ENCODE measurements at places on chromosomes 7 and 10. TPM values are rescaled to one million over a fixed set of nuclear protein-coding genes. Genes with fewer than 3 reads are reported as not detected.
A peak's percentile ranks its signal among the peaks of the same experiment; 100 is the strongest.

- DNase-seq, result no peak
Observed at GRCh38 chr10:88239212-88239611, 343.9 kb downstream of the RNLS start.

- no peak for DNase-seq
Observed at GRCh38 chr10:61456095-61456789, 3.1 kb upstream of the TMEM26 start.

GRCh38 chr7:44391746-44392617 is 66.6 kb upstream of the CAMK2B start:
- no peak for DNase-seq

GRCh38 chr10:59752278-59752940 is 846 bp downstream of the MRLN start:
- no peak for DNase-seq

- peak; percentile 24 for DNase-seq
Observed at GRCh38 chr7:25073451-25073850, 51.6 kb downstream of the CYCS start.

GRCh38 chr7:99363286-99363685 is 11.2 kb upstream of the ARPC1B start:
- DNase-seq, result no peak

DNA sequence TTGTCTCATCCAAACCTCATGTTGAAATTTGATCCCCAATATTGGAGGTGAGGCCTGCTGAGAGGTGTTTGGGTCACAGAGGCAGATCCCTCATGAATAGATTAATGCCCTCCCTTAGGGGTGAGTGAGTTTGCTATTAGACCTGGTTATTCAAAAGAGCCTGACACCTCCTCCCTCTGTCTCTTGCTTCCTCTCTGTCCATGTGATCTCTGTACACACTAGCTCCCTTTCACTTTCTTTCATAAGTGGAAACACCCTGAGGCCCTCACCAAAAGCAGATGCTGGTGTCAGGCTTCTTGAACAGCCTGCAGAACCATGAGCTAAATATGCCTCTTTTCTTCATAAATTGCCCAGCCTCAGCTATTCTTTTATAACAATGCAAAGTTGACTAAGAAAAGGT is 447.1 kb downstream of the MDFIC start:
- no peak for DNase-seq

DNA sequence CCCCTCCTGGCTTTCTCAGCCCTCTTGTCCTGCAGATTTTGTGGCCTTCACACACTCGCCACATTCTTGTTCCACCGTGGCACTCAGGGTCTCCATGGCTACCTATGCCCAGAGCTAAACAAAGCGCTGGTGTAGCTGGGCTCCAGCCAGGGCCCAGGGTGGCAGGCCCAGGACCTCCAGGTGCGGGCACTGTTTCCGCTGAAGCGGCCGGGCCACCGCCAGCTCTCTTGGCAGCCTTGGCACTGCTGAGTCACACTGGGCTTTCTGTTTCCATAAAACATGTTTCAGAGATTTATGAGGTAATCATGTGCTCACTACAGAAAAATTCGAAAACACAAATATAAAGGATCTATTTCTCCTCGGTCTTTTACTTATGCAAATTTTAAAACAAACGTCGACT is 51.3 kb downstream of the AOC1 start:
- peak; percentile 66 for DNase-seq

DNA sequence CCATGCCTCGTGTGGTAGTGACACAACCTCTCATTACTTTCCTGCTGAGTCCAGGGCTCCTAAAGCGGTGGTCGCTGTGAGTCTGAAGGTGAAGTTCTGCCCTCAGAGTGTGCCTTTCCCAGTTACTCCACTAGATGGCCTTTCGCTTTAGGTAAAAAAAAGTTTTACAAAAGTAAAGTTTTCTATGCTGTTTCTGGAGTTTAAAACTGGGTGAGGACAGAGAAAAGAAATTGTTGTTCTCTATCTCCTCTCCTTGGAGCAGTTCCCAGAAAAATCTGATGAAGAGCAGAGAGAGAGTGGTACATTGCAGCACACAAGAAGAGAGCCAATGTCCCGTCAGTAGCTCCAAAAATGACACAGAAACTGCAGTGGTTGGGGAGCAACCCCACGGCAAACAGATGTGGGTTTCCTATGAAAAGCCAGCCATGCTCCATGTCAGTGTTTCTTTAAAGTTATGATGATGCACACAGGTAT is 257.1 kb downstream of the GLI3 start:
- peak; percentile 76 for DNase-seq

DNA sequence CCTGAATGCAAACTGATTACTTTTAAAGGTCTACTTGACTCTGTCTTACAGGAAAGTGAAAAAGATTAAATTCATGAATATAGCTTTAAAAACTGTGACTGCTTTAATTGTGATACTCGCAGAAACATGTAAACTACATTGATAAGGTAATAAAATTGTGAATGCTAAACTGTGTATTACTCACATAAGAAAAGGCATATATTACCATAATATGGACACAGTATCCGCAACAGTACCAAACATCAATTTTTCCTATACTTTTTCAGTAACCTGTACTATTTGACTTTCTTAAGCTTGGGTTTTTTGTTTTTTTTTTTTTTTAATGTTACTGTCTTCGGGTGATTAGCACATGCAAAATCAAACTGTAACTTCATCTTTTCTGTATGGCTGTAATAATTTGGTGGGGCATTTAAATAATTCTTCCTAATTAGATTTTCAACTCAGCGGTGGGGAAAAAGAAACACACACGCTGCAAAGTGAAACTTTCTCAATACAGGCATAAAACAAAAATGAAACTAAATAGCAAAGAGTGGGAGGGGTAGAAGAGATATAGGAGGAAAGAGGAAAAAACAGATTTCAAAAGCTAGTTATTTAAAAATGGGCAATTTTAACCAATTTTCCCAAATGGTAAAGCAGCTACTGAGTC is 23.2 kb downstream of the NT5C3A start:
- no peak for DNase-seq

- no peak for DNase-seq
Observed at GRCh38 chr10:76031769-76032699, 600.6 kb downstream of the LRMDA start.

DNA sequence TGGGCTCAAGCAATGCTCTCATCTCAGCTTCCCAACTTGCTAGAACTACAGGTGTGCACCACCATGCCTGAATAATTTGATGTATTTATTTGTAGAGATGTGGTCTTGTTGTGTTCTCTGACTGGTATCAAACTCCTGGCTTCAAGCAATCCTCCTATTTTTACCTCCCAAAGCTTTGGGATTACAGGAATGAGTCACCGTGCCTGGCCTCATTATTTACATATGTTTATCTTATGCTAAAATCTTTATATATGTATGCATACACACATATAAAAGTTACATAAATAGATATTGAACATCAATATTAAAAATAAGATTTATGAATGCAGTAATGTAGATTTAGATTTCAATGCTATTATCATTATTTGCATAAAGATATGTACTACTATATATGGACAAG is 1634.5 kb upstream of the LRRTM3 start:
- no peak for DNase-seq

GRCh38 chr10:38007551-38007950 is 2.9 kb upstream of the ZNF33A start:
- DNase-seq, result no peak

GRCh38 chr10:4384245-4384644 is 441.8 kb upstream of the AKR1E2 start:
- DNase-seq, result peak; percentile 27

- DNase-seq, result no peak
Observed at GRCh38 chr7:132066761-132067171, 509.5 kb downstream of the PLXNA4 start.

DNA sequence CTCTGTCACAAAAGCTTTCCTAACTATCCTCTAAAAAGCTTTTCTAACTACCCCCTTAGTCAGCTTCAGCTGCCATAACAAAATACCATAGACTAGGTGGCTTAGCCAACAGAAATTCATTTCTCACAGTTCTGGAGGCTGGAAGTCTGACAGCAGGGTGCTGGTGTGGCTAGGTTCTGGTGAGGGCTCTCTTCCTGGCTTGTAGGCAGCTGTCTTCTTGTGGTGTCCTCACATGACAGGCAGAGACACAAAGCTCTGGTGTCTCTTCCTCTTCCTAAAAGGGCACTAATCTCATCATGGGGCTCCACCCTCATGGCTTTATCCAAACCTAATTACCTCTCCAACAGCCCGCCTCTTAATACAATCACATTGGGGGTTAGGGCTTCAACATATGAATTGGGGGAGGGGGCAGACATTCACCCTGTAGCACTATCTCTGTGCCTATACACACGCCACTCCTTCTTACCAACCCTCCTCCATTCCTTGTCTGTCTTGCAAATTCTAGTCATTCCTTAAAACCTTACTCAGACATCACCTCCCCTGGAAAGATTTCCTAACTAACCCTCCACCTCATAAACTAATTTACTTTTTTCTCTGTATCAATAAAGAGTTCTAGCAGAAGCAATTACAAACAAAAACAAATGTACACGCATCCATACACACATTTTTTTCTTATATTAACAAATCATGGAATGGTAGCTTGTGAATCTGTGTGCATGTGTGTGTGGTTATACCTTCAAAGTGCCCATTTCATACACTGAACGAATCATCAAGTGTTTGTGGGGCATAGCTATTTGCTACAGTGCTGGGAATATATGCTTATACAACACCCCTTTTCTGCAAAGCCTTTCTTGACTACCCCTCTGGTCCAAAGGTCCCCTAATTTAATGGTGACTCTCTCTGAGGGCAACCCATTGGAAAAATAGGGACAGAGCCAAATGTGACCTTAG is 26.4 kb downstream of the RHOBTB1 start:
- no peak for DNase-seq

DNA sequence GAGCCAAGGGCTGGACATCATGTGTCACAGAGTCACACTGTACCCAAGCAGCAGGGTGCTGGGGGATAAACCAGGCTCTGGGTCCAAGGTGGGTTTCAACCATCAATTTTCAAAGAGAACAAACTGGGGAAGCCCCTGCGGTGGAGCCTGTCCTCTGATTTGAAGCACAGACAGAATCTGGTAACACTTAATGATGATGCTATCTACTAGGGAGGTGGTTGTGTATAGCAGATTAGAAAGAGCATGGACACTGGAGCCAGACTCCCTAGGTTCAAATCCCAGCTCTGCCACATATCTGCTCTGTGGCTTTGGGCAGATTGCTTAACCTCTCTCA is 204.9 kb upstream of the ZMIZ1 start:
- DNase-seq, result no peak

DNA sequence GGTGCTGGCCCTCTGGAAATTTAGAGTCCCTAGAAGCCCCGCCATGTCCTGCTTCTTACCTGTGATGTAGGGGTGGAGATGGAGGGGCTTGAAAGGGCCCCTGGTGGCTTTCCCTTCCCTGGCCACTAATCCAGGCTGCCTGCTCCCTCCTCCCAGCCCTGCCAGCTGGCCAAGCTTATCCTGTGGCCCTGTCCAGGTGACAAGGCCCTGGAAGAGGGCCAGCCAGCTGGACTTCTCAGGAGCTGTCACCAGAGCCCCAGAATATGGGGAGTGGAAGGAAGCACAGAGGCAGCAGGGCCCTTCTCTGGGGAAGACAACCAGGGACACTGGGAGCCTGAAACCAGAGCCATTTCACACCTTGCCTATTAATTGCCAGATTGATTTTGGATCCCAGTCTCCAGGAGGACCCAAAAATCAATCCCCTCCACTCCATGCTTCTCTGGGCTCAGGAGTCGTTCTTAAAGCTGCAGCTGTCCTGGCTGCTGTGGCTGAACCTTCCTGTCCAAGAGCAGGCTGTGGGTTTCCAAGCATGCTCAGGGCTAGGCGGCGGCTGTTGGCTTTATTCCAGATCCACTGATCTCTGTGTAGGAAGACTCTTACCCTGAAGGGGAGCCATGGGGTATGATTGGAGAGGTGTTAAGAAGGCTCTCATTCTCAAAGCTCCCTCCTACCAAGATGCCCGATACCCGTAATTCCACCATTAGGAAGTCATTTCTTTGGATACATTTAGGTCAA is 52.6 kb upstream of the PCBD1 start:
- DNase-seq, result peak; percentile 70

DNA sequence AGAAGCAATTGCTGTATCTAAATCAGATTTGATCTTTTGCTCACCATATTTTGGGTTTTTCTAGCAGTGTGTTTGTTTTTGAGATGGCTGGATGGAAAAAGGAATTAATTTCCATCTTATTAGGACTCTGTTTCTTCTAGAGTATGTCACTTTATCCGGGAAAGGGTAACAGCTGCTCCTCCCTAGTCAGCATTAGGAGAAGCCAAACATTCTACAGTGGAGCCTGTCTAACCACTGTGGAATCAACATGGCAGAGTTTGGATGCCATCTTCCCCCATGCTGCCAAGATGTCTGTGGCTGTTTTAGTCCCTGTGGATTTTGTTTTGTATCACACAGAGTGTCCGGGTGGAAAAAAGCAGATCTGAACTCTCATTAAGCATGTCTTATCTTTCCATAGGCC is 16.0 kb upstream of the LMOD2 start:
- DNase-seq, result no peak

DNA sequence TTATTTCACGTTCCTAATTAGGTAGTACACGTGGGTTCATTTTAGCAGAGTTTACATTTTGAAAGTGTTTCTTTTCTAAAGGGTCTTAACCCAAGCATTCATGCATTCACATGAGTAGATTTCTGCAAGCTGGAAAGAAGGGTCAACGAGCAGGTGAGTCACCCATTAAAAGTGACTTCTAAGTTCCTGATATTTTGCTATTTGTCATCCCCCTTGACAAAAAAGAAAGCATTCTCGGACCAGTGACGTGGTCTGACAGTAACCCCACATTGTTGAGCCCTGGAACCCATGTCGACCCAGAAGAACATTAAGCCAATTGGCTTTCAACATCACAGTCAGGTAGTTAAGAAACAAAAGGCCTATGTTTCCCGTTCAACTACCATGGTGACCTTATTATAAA is 49.6 kb downstream of the ABCB5 start:
- DNase-seq, result no peak

- DNase-seq, result no peak
Observed at GRCh38 chr10:7409732-7410168, 1.1 kb downstream of the SFMBT2 start.

- DNase-seq, result peak; percentile 9
Observed at GRCh38 chr7:93601363-93601762, 26.8 kb upstream of the CALCR start.

- DNase-seq, result peak; percentile 48
Observed at GRCh38 chr7:128030654-128031611, at the start of gene LRRC4. Gene LRRC4 (minus strand): TSS chr7:128031437. CDS start chr7:128030640, 797 bp downstream.

Gene C7orf33
- not detected for total RNA-seq

Gene SLC16A9
- 0.45 TPM for total RNA-seq

Gene NXPH1
- total RNA-seq, result 0.37 TPM

Gene BMPER
- 4.6 TPM for total RNA-seq

Gene C10orf105
- not detected for total RNA-seq

Gene ATOH7
- not detected for total RNA-seq

Gene EBLN1
- total RNA-seq, result not detected

Gene CALCR
- not detected for total RNA-seq

Gene AKR1C8
- not detected for total RNA-seq

Gene FAM25C
- not detected for total RNA-seq

Measured in stomach (tissue), 19 donors.